ENCODE measurements at places on chromosomes 7 and 10.

DNA sequence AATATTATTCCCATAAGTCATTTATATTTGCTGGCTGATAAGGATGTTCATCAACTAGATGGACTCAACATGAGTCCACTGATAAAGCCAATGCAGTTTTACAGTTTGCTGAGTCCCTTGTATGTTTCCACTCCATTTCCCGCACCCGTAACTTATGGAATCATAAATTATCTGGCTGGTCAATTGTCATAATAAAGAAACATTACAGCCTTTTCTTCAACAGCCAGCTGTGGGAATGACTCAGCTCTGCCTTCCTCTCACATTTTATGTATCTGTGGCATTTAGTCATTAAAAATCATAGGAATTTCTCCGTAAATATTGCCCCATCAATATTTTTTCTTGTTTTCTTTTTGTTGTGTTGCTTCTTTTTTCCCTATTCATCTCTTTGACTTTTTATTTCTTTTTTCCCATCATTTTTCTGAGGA lies 22.3 kb upstream of the TMEM26 start:
- DNase-seq = no peak

GRCh38 chr7:40165216-40165615 lies 30.4 kb downstream of the SUGCT start:
- DNase-seq = no peak

DNA sequence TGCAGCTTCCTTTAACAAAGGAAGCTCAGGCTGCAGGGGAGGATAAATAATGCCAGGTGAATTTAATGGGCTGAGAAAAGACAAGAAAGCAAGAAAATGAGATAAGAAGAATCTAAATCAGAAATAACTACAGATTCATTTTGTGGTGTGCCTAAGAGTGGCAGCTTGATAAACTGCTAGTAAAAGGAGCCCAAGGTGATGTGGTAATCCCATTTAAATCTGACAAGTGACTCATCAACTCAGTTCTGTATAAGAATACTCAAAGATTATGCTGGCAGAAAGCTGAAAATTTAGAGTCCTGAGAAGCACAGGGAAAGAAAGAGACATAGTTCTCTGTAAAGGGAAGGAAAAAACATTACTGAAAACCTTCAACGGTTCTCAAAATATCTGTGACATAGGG lies 109.4 kb upstream of the PDE1C start:
- peak; percentile 12 for DNase-seq

GRCh38 chr10:97650726-97651125 lies 10.3 kb downstream of the PI4K2A start:
- DNase-seq = no peak

DNA sequence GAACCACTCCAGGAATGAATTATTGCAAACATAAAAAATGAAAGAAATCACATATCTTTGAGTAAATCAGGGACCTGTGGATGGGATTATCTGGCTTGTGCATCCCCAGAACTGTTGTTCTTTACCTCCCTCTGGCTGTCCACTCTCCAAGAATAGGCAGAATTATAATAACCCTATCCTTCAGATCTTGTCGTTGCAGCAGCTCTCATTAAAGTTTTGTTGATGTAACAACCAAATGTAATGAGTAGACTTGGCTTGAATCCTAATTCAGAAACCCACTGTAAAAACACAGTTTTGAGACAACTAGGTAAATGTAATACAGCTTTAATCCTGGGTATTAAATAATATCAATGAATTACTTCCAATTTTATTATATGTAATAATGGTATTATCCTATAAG lies 16.2 kb downstream of the LSM5 start:
- DNase-seq = no peak

- no peak for DNase-seq
Measured at GRCh38 chr10:76743169-76743568, 894.4 kb downstream of the KCNMA1 start.

GRCh38 chr10:73965890-73966768 lies 31.8 kb upstream of the VCL start:
- peak; percentile 52 for DNase-seq

GRCh38 chr7:103576641-103577040 lies 130.6 kb upstream of the SLC26A5 start:
- no peak for DNase-seq

GRCh38 chr10:101564490-101564991 lies 23.5 kb downstream of the POLL start:
- no peak for DNase-seq

DNA sequence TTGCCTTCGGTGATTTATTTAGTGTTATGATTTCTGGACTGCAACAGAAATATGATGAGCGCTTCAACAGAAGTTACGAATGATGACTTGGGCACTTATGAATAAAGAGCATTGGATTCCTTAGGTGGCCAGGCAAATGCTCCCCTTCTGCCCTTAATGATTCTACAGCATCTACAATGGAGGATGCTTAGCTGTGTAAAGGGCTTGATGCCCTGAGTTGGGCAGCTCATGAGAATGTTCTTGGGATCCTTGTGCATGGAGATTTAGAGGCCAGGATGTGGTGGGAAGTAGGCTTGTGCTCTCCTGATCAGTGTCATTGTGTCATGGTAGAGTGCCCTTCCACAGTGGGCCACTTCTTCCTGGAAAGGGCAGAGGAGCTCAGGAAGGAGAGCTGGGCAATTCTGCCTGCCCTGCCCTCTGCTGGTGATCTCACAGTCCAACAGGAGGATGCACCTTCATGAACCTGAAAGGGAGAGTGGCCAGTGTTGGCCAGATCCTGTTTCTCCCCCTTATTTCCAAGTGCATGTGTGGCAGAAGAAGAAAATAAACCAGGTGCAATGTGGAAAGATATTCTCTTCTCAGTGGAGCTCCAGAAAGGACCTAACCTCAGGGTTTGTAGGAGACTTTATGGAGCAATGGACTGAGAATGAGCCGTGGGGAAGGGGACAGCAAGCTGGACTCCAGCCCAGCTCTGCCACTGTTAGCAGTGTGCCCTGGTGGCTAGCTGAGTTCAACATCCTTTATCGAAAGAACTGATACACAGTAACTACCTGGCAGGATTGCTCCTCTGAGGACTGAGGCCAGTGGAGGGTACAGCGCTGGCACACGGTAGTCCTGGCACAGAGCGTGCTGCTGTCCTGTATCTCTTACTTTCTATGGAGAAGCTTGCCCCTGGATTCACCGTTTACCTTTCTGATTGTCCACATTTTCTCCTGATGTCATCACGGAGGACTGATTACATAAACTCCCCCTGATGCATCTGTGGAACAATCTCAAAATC lies 182.9 kb downstream of the BMPER start:
- DNase-seq = peak; percentile 29

GRCh38 chr10:16933783-16934182 lies 116.6 kb upstream of the RSU1 start:
- DNase-seq = no peak

DNA sequence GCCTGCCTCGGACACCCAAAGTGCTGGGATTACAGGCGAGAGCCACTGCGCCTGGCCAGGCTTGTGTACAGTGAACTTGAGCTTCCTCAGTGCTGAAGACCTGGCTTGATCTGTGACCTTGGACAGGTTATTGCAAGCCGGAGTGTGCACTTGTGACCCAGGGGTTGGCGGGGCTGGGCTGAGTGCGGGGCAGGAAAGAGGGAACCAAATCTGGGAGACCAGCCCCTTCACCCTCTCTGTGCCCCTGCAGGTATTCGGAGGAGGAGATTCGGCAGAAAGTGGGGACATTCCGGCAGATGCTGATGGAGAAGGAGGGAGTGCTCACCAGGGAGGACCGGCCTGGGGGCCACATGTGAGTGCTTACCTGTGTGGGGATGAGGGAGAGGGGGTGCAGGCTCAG lies 46.2 kb downstream of the SRRM3 start:
- DNase-seq = no peak

GRCh38 chr10:103225939-103226338 lies 19.7 kb upstream of the RPEL1 start:
- no peak for DNase-seq

GRCh38 chr7:1738511-1738910 lies 68.4 kb downstream of the ELFN1 start:
- no peak for DNase-seq

DNA sequence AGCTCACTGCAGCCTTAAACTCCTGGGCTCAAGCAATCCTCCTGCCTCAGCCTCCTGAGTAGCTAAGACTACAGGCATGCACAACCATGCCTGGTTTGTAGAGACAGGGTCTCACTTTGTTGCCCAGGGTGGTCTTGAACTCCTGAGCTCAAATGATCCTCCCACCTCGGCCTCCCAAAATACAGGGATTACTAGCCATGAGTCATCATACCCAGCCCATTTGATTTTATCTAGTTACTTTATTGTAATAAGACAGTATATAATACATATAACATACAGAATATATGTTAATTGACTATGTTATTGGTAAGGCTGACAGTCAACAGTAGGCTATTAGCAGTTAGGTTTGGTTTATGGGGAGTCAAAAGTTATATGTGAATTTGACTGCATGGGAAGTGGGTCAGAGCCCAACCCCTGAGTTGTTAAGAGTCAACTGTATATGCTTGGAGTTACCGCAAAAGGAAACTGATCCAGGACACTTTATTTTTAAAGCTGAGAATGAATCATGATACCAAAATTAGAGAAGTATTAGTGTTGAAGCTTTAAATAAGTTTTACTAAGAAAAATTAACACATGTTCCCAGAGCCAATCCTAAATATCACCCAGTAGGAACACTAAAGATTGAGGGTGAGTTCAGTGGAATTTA lies 20.7 kb upstream of the KMT2E start:
- DNase-seq = no peak

GRCh38 chr10:73439605-73440312 lies 6.4 kb upstream of the MSS51 start:
- no peak for DNase-seq

DNA sequence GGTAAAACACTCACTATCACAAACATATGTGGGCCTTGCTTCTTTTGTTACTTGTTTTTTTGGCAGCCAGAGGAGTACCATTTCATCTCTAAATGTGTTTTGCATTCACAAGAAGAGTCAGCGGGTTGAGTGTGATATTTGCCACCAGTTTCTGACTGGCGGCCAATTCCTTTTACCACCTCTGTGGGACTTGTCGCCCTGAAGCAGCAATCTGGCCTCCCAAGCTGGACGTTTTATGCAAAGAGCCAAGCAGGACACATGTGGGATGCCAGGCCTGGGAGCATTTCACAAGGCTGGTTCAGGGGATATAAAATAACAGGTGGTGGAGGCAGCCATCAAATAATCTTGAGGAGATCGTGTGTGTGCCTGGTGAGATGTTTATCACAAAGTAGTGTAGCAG lies 61.8 kb upstream of the TRIL start:
- DNase-seq = peak; percentile 72

- peak; percentile 4 for DNase-seq
Measured at GRCh38 chr7:86926732-86927131, 132.7 kb downstream of the ELAPOR2 start.

DNA sequence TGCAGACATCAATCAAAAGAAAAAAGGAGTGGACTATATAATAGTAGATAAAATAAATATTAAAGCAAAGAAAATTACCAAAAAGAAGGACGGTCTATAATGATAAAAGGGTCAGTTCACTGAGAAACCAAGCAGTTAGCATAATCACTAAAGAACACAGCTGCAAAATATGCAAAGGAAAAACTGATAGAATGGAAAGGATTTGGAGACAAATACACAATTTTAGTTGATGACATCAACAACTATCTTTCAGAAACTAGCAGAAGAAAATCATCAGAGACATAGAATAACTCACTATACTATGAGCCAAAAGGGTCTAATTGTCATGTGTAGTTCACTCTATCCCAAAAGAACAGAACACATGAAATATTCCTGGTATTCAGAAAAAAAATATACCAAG lies 316.4 kb upstream of the IGFBP3 start:
- no peak for DNase-seq

DNA sequence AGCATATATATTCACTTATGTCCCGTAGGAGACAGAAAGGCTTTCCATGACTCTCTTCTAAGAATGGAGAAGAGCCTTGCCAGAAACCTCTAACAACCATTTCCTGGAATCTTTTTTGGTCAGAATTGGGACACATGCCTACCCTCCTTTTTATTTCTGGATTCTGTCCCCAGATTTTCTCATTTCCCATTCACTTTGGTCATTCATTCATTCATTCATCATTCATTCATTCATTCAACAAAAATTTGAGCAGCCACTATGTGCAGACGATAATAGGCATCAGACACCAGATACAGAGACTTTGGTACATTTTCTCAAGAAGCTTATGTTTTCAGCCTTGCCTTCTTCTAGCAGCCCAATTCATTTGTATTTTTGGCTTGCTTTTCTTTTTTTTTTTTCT lies 6.0 kb downstream of the ENTPD7 start:
- DNase-seq = no peak

- no peak for DNase-seq
Measured at GRCh38 chr10:33287112-33287511, 47.4 kb downstream of the NRP1 start.

DNA sequence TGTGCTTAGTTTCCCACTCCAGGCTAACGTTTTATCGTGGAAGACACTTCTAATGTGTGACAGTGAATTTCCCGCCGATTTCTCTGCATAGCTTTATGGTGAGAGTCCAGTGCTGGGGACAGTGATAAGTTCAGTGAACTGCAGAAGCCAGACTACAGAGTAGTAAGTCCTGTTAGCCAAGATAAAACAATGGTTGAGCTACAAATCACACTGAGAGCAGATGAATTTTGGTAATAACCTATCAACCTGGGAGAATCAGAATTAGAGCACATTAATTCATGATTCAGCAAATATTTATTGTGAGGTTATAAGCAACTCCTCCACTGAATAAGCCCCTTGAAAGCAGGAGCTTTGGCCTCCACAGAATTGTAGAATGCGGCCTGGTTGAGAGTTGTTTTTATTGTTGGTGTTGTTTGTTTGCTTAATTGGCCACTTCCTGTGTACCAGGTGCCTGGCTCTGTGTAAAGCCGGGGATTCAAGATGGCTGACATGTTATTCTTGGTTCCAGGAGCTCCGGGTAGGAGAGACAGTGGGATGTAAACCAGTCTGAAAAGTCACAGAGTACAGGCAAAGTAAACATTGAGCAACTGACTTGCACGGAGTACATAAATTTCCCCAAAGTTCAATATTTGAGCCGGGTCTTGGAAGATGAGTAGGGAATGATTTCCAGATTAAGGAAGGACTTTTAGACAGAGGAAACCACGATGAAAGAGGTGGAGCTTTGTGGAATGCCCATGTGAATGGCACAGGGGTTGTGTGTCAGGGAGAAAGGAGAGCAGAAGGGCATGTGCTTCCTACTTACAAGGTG lies 112.7 kb downstream of the SNX10 start:
- DNase-seq = no peak

DNA sequence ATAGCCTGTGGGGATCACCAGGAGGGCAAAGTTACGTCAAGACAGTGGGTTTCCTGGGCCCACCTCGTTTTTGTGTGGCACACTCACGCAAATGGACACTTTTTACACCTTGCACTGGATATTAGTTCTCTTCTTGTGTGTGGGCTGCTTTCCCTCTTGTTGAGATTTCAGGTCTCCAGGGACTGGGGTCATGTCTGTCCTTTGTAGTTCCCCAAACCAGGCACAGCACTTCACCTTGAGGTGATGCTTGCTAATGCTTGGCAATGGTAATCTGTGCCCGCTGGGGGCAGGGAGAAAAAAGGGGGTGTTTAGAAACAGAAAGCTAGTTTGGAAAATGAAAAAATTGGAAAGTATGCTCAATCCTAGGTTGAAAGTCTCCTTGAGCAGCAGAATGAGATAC lies 195.3 kb downstream of the PTEN start:
- DNase-seq = no peak

All from NCI-H524 (cell line).